Urothelium cell line (cell line): ENCODE measurements at places on chromosomes 5 and 9.
A peak's percentile ranks its signal among the peaks of the same experiment; 100 is the strongest.

GRCh38 chr9:113522858-113523257 lies 59.3 kb downstream of the RGS3 start:
- no peak for DNase-seq

DNA sequence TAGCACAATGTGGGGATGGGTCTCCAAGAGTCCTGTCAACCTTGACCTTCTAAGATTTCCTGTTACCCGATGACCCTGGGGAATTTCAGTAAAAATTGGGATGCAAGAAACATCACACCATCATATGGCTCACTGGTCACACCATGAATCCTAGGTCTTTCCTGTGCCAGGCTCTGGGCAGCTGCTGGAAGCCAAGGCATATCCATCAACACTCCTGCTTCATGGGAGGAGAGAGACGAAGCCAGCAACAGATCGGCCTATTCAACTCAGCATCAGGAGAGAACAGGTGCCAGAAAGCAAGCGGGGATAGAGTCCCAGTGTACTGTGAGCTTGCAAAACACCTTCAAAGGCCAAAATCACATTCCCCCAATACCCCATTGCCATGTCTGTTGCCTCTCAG lies 6.5 kb upstream of the NEK6 start:
- DNase-seq = no peak

GRCh38 chr5:115262011-115262320 lies 711 bp downstream of the PGGT1B start:
- DNase-seq = peak; percentile 7

DNA sequence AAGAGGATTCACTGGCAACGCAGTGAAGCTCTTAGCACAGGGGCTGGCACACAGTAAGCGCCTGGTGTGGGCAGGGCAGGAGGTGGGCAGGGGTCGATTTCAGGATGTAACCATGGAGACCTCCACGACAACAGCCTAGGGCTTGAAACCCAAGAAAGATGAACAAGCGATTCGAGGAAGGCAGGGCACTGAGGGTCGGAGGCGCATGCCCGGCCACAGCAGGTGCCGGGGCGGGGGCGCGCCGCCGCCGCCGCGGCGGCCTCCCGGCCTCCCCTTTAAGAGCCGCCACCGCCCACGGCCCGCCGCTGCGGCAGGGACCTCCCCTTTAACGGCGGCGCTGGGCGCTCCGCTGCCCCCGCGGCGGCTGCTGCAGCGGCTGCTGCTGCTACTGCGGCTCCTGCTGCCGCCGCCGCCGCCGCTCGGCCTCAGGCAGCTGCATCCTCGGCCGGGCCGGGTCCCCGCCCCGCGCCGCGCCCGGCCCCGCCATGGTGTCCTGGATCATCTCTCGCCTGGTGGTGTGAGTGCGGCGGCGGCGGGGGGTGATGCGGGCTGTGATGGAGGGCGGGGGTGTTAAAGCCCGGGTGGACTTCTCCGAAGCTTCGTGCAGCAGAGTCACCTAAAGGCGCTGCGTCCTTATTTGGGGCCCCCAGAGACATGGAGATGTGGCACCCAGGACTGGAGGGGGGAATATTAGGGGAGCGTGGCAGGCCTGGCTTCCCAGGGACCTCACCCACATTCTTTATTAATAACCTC lies at the start of gene REEP2:
REEP2 (plus strand) TSS at position 334 of the 753 bp plus-strand sequence; CDS start at position 486, 152 bp downstream.
- peak; percentile 76 for DNase-seq

GRCh38 chr9:101840694-101841188 lies 102.3 kb upstream of the GRIN3A start:
- DNase-seq = no peak

DNA sequence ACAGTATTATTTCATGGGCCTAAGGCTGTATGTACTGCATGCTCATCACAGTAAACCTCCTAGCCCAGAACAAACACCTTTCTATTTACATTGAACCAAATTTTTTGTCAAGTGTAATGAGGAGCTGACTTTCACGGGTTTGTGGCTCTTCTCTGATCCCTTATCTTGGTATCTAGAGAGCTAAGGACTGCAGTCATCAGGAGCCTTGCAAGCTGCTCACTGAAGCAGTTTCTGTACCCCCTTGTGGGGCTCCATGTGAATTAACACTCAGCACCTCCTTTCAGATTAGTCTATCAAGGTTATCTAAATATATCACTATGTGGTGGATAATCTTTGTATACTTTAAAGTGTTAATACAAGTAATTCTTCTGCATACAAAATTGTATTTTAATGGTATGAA lies 108.2 kb downstream of the AUH start:
- no peak for DNase-seq

- DNase-seq = no peak
These were observed 131.4 kb downstream of the CYLC2 start for GRCh38 chr9:103126494-103126893.

DNA sequence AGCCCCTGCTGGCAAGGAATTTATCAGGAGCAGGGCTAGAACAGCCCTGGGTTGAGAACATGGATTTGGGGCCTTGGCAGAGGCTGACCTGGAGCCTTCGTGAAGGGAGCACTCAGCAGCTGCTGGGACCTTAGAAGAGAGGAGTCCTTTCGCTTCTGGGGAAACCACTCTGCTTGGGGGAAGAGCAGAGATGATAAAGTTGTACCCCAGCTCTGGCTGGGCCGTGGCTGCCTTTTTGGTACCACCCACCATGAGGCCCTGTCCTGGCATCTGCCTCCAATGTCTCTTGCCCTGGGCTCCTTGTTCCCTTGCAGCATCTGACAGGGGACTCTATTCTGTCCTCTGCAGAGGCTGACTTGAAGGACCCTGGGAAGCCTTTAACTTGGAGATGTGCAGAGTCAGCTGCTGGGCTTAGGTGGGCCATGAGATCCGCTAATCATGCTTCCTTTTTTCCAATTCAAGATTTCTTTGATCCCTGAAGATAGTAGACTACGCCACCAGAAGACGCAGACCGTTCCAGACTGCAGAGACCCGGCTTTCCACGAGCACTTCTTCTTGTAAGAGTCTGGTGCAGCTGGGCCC lies 20.2 kb downstream of the RGS3 start:
- no peak for DNase-seq

DNA sequence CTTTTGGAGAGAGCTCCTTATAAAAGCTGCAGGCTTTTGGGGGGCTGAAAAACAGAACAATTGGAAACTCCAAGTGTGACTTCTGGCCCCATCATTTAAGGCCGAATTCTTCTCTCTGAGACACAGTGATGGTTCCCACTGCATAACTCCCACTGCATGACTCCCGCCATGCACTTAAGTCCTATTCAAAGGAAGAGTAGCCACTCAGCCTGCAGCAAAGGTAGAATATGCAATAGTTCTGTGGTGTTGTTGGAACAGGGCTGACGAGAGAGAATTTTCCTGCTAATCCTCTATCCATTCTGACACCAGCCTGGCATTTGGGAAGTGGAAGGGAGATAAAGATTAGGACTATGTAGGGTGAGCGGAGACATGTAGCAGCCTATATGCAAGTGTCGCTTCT lies 185.6 kb upstream of the ZNF462 start:
- DNase-seq = no peak
